ENCODE measurements at places on chromosomes 3 and 15.

- no peak for DNase-seq
Observed at GRCh38 chr15:52730594-52730993, 51.4 kb upstream of the ATOSA start.

DNA sequence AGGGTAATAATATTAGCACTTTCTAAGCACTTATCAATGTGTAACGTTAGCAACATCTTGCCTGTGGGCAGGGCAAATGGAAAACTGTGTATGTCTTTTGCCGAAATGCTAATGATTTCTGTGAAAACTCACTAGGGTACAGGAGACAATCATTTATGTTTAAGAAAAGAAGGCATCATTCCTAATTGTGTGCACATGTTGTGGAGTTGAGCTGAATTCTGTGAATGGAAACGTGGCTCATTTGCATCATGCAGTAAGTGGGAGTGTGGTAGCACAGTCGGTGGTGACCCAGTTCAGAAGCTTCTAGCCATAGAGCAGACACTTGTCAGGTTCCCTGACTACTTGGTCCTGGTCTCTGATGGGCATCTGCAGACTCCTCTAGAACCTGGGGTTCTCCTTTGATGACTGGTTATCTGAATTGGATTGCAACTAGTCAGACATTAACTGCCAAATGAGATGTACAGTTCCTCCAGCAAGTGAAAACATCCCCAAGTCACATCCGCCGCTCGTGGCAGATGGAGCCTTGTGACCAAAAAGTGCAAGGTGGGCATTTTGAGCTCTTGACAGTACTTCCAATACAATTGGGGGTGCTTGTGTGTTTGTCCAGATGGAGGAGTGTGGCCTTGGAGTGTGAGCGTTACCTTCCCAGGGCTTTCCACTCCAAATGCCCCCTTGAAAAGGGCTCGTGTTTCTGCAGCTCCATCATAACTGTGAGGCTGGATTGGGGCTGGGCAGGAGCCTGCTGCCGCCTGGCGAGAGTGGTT is 21.5 kb downstream of the MRPS25 start:
- DNase-seq, result no peak

- no peak for DNase-seq
Observed at GRCh38 chr15:32096916-32097617, 66.8 kb downstream of the CHRNA7 start.

- no peak for DNase-seq
Observed at GRCh38 chr15:72857331-72858063, 73.9 kb upstream of the ADPGK start.

DNA sequence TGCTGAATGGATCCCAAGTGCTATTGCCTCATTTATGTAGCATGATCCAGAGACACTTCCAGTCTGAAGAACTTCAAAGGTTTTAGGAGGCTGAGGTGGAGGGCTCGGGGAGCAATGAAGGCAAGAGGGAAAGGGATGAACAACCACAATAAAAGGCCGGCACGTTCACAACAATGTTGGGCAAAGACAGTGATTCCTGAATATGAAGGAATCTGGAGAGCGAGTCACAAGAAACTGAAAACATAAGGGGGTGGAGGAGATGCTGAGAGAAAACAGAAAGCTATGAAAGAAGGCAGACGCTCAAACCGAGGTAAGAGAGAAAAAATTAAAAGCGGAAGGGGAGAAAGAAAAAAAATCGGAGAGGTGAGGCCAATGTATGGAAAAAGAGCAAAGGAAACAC is 120.1 kb downstream of the GREM1 start:
- no peak for DNase-seq

DNA sequence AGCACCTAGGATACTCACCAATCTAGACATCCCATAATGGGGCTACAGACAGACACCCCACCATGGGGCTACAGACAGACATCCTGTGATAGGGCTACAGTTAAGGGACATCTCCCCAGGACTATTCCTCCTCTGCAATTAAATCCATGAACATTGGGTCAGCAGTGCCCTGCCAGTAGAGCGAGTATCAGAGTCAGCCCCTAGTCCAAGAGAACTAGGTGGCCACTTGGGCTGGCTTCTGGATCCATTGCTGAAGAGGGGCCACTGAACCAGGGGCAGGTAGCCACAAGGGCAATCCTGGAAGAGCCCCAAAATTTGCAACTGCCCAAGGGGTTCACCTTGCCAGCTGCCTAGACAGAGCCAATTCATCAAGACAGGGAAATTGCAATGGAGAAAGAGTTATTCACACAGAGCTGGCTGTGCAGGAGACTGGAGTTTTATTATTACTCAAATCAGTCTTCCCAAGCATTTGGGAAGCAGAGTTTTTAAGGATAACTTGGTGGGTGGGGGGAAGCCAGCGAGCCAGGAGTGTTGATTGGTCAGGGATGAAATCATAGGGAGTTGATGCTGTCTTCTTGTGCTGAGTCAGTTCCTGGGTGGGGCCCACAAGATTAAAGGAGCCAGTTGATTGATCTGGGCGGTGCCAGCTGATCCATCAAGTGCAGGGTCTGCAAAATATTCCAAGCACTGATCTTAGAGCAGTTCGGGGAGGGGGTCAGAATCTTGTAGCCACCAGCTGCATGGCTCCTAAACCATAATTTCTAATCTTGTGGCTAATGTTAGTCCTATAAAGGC is 170.2 kb upstream of the SMAD3 start:
- DNase-seq, result no peak

All from cortex of kidney (tissue), 1 donor.